ENCODE measurements at places on chromosomes 3 and 15.

DNA sequence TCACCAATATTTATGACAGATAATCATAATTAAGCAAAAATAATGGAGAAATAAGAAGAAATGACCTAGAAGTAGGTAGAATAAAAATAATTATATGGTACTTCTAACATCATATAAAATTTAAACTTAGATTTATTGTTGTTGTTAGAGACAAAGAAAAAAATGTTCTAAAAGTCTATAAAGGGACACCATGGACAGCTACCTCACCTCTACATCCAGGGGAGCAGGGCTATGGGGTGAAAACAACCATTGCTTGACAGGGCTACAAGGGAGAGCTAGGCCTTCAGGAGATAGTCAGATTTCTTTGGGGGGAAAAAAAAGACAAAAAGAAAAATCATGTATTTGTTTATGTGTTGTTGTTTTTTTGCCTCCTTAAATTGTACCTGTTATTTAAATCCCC, 841.9 kb downstream of the VGLL3 start:
- no peak for DNase-seq

DNA sequence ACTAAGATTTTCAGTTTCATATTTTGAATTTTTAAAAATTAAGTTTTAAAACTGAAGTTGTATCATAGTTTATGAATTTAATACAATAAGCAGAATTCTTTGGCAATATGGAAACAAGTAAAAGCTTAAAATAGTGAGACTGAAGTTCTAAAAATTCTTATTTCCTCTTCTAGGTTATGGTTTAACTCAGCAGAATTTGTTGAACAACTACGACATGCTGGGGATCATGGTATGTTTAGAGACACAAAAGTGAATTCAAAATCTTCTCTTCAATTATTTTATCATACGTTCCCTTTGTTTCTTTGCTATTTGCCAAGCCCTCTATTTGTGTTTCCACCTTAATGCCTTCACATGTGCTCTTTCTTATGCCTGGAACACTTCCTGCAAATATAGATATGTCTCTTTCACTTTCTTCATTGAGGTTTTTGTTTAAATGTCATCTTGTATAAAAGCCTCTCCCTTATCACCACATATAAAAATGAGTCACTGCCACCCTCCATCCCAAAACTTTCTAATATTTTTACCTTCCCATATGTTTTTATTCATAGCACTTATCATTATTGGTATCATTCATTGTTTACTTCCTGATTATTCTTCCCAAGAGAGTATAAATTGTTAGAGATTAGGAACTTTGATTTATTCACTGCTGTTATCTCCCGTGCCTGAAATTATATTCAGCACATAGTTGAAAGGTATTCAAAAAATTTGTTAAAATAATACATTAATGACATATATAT, 6.4 kb downstream of the SUCNR1 start:
- DNase-seq = no peak

DNA sequence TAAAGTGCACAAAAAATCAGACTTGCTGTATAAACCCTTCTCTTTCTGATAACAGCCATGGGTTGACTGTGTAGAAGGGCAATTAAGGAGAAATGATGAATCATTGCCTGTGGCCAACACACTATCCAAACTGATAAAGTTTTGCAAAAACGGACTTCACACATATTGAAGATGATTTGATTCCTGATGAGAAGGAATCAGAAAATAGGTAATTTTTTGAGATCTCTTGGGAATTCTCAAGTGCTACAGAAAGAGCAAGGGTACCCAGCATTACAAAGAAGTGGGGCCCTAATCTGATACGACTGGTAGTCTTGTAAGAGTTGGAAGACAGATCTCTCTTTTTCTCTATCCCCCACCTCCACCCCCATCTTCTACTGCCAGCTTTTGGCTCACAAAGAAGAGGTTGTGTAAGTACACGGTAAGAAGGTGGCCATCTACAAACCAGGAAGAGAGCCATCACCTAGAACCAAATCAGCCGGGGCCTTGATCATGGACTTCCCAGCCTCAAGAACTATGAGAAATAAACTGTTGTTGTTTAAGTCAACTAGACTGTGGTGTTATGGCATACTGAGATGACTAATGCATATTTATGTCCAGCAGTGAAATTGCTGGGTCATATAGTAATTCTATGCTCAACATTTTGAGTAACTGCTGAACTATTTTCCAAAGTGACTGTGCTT, 254.7 kb downstream of the EDEM1 start:
- DNase-seq = no peak

GRCh38 chr15:40790718-40791117, 16.2 kb upstream of the ZFYVE19 start:
- DNase-seq = no peak

DNA sequence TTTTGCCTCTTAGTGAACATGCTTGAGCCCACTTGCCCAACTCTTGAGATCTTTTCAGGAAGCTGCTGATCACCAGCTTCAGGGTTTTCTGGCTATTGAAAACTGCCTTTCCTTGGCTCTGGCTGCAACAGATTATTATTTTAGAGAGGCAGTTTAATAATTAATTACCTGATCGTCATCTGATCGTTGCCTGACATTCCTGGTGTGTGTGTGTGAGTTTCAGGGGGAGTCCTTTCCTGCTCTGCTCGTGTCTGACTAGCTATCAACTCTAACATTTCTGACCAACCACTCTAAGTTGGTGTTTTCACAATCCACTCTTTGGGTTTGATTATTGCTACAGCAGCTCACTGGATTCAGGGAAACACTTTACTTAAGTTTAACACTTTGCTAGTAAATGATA, 84.3 kb upstream of the SPATA16 start:
- no peak for DNase-seq

DNA sequence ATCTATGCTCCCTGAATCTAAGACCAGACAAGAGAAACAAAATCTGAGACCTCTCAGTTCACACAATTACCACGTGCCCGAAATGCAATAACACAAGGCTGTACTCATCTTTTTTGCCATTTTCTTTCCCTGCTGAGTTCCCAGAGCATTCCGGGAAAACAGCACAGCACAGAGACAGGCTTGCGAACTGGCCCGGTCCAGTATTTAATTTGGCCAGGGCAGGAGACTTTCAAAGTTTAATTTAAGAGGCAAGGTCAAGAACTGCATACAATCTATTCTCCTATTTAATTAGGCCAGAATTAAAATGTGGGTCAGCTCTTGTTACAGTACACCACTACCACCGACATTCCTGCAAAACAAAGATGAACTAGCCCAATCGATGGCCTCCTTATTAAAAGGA, 87.5 kb upstream of the SNRPA1 start:
- no peak for DNase-seq

DNA sequence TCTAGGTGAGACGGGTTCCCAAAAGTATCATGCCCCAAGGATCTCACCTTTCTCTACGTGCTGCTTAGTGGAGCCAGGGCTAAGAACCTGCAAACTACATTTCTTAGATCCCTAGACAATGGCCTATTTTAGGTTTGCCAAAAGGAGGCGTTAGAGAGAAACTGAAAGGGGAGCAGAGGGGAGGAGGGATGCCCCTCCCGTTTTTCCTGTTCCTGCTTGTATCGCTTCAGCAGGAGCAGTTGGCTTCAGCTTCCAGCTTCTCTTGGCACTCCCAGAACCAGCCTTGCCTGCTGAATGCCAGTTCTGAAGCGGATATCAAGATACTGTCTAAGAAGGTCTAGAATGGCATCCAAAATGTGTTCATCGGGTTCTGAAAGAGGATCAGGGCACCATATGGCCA, 58.4 kb upstream of the ABHD17C start:
- peak; percentile 16 for DNase-seq

DNA sequence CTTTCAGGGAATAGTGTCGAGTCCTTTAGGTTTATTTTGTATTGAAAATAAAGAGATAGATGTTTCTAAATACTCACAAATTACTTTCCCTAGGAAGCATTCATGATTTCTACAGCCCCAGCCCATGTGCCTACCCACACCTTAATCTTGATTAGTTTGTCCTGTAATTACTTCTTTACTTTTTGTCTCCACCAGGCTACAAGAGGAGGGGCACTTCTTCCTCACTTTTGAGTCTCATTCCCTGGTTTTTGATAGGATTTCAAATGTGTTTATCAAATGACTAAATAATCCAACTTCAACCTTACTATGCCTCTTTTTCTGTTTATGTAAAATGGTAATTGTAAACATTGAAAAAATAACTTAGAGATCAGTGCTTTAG, 1.8 kb downstream of the PXK start:
- no peak for DNase-seq

- no peak for DNase-seq
Observed at GRCh38 chr15:22903961-22904534, 65.6 kb downstream of the NIPA2 start.

GRCh38 chr15:78110916-78111475, 18.6 kb downstream of the SH2D7 start:
- DNase-seq = no peak

GRCh38 chr3:149844091-149844490, 31.1 kb downstream of the RNF13 start:
- no peak for DNase-seq

DNA sequence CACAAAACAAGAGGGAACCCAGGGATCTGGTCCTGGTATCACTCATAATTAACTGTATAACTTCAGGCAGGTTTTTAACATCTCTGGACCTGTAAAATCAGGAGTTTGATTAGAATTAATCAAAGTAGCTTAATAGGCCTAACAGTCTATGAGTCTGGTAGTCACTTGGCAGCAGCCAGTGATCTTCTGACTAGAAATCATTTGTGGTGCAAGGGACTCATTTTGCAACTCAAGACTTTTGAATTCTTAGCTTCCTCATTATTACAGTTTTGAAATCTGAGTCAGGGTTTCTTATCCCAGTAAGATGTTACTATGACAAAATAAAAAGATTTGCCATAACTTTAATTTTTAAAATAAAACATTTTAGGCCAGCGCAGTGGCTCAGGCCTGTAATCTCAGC, 70.8 kb downstream of the TMCC1 start:
- DNase-seq = no peak

GRCh38 chr15:42194513-42194912, 13.6 kb downstream of the VPS39 start:
- DNase-seq = no peak

GRCh38 chr3:52742418-52743041, 28.2 kb downstream of the NEK4 start:
- peak; percentile 15 for DNase-seq

DNA sequence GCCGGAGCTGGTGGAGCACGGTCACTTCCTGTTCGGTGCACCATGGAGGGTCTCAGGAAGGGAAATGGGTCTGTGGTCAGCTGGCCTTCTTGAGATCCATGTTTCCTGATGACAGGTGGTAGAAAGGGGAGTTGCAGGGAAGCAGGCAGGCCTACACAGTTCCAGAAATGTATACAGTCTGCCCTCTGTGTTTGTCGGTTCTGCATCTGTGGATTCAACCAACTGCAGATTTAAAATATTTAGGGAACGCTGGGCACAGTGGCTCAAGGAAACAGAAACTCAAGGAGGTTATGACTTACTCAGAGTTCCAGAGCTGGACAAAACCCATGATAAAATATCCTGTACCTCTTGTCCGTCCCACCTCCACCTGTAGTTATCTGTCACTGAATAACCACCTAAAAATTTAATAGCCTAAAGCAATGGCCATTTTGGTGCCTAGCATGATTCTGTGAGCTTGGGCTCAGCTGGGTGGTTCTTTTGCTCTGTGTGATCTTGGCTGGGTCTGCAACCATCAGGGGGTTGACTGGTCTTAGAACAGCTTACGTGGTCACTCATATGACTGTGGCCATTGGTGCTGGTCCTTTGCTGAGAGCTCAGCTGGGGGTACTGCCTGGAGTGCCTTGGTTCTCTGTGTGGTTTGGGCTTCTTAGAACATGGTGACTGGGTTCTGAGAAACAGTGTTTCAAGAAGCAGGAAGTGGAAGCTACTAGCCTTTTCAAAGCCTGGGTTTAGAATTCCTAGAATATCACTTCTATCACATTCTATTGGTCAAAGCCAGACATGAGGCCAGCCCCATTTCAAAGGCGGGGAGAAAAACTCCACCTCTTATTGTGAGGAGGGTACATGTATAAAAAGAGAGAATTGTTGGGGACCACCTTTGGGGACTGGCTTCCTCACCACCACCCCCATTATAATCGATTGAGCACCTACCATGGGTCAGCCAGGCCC, 239.7 kb upstream of the BHLHE40 start:
- no peak for DNase-seq

GRCh38 chr3:45666757-45667431, 22.3 kb upstream of the SACM1L start:
- no peak for DNase-seq

- no peak for DNase-seq
Observed at GRCh38 chr3:14793126-14793857, 25.5 kb upstream of the FGD5 start.

GRCh38 chr3:131047582-131047981, 20.9 kb downstream of the NEK11 start:
- no peak for DNase-seq

Measured in NT2/D1 (cell line).